ENCODE measurements at places on chromosomes 6 and 20.

GRCh38 chr20:21836346-21836745 is 130.9 kb downstream of the PAX1 start:
- DNase-seq: no peak

GRCh38 chr6:154500769-154501577 is 9.5 kb downstream of the CNKSR3 start:
- no peak for DNase-seq

GRCh38 chr6:150622941-150623874 is 23.5 kb downstream of the PLEKHG1 start:
- DNase-seq: no peak

DNA sequence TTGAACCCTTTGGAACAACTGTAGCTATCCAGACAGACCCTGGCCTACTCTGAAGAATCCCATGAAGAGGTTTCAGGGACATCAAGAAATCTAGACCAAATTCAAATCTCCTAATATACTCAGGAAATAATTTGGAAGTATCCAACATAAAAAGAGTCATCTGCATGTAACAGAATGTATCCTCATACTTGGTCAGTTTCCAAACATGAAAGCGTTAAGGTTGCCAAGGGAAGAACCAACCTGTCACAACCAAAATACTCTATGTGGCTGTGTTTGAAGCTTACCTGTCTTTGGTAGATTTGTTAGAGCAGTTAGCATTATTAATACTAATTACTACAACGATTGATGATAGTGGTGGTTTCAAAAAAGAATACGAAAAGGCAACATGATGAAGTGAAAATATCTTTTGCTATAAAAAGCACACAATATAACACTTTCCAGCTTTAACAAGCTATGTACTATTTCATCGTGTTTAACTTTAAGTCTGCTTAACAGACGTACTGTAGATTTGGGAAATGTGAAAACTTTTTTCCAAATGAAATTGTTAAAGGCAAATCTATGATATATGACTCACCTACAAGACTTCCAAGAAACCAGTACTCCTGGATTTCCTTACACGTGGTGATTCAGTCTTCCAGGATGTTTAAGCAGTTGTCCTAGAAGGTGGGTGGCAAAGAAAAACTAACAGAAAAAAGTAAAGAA is 46.6 kb upstream of the ENPP1 start:
- no peak for DNase-seq

- DNase-seq: peak; percentile 88
Measured at GRCh38 chr6:53725791-53726575, 60.4 kb upstream of the KLHL31 start.

Data from psoas muscle (tissue), 8 donors.